Left lobe of liver (tissue), 2 donors: ENCODE measurements at places on chromosomes 13 and 19.

DNA sequence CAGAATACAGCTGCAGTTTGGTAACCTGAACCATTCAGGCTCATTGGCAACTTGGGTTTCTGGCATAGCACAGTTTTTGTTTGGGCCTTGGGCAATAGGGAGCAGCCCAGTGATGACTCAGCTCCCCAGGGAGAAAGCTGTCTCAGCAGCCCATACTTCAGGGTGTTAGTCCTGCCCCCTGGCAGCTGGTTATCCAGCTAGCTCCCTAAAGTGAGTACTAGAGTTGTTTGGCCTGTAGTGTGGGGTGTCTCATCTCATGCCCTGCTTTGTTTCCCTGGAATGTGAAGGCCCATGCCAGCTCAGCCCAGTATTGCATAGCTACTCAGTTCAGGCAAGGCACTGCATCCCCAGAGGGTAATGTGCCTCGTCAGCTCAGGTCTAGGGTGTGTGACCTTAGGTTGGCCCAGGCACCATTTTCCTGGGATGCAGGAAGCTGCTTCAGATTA, 18.2 kb upstream of the ZNF543 start:
- DNase-seq: no peak

DNA sequence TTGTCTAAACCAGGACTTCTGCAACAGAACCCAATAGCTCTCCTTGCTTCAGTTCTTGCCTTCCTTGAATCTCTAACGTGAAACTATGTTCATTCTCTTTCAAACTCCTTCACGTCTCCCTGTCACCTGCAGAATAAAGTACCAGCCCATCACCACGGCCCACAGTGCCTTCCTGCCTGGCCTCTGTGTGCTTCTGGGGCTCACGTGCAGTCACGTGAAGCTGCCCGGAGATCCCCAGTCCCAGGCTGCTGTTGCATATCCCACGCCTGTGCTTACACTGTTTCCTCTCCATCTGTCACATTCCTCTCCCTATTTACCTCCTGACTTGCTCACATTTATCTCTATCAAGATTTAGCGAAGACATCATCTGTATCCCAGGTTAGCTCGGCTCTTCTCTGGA, 102.8 kb downstream of the STARD13 start:
- DNase-seq: no peak

GRCh38 chr19:10517760-10518443, 655 bp upstream of the S1PR5 start:
- no peak for DNase-seq

GRCh38 chr13:43244481-43244880, 221.1 kb downstream of the DNAJC15 start:
- DNase-seq: no peak

DNA sequence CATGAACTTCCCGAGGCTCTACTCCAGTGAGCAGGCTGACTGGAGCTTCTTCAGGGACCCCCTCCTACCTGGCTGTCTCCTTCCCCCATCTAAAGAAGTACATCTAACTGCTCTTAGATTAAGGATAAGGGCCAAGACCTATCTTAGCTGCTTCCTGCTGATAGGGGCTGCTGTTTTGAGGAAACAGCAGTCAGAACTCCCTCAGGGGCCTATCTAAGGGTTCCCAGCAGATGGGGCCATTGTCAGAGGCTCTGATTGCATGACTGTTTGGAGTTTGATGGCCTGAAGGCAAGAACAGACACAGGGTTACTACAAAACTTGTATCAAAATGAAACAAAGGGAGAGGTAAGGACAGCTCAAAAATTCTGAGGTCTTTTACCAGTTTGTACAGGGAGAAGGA, 2636.9 kb upstream of the PCDH20 start:
- DNase-seq: no peak

GRCh38 chr19:3975637-3976087, 4.8 kb upstream of the DAPK3 start:
- DNase-seq: no peak

DNA sequence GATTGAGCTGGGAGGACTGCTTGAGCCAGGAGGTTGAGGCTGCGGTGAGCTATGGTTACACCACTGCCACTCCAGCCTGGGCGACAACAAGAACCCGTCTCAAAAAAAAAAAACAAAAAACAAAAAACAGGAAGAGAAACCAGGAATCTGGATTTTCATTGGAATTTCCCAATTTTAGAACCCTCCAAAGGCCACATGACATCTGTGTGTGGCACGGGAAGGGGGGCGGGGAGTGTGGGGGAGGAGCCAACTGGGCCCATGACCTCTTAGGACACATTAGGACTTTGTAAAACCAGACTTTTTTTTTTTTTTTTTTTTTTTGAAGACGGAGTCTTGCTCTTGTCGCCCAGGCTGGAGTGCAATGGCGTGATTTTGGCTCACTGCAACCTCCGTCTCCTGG, 21.2 kb upstream of the MYDGF start:
- DNase-seq: no peak

DNA sequence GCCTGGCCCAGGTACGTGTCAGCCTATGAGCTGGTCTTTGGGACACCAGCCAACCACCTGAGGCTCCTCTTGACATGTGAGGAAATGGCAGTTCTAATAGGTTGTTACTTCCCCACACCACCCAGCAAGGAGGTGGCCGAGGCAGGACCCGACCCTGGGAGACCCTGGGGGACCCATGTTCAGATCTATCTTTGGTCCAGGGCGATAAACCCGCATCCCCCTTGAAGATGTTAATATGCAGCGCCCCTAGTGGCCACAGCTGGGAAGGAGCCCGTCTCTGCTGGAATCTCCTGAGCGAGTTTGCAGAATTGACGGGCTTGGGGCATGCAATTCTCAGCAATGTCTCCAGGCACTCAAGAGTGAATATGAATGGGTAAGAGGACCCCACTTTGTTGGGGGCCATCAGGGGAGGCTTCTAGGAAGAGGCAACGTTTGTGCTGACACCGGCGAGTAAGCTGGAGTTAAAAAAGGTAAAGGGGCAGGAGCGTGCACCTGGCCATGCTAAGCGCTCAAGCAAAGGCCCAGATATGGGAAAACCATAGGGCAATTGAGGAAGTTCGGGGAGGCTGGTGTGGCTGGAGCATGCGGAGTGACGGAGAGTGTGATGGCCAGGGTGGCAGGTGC, 1.5 kb upstream of the MYO1F start:
- peak; percentile 71 for DNase-seq

- no peak for DNase-seq
These were observed 123.7 kb downstream of the UFM1 start for GRCh38 chr13:38473305-38473704.

- no peak for DNase-seq
These were observed 4.0 kb downstream of the HSPB6 start for GRCh38 chr19:35752746-35753350.

- no peak for DNase-seq
These were observed 57.6 kb downstream of the MICU2 start for GRCh38 chr13:21546372-21546771.

GRCh38 chr13:47696674-47697073, 304.4 kb downstream of the SUCLA2 start:
- DNase-seq: no peak

DNA sequence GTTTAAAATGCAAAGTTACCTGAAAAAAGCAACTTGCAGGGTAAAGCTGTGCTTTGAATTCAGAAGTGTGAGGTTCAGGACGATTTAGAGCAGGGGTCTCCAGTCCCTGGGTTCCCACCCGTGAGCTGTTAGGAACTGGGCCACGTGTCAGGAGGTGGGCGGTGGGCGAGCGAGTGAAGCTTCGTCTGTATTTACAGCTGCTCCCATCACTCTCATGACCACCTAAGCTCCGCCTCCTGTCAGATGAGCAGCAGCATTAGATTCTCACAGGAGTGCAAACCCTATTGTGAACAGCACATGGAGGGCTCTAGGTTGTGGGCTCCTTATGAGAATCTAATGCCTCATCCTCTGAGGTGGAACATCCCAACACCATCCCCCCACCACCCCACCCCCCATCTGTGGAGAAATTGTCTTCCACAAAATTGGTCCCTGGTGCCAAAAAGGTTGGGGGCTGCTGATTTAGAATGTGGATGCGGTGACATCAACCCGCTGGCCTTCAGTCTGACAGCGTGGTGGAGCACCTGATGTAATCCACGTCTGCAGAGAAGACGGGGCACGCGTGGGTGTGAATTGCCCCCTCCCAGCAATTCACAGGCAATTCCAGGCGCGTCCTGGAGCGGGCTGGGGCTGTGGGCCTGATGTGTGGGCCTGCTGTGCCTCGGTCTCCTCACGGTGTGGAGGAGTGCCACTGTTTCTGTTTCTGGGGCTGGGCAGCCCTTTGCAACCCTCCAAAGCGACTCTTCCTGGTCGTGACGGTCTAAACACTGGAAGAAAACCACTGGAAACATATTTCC, 214.0 kb upstream of the SOX1 start:
- no peak for DNase-seq

DNA sequence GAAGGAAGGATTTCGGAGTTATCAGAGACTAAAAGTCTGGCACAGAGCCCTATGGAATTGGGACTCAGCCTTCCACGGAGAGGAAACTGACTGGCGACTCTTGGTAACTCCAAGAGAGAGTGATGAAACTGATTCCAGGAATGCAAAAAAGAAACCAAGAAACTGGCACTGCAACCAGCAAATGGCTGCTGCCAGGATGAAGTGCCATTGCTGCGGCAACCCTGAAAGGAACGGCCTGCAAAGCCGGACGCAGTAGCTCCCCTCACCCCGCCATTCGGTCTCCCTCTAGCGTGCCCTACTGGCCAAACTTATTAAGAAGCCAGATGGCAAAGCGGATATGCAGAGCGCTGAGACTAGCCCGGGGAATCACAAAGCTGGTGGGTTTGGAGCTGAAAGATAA, 236.0 kb downstream of the PCDH9 start:
- peak; percentile 83 for DNase-seq

GRCh38 chr13:37597477-37598025, 1.0 kb downstream of the POSTN start:
- DNase-seq: no peak

- DNase-seq: peak; percentile 31
These were observed 9.4 kb upstream of the SLC7A9 start for GRCh38 chr19:32878988-32879387.

GRCh38 chr13:30023196-30023895, 172.9 kb upstream of the UBL3 start:
- DNase-seq: no peak

GRCh38 chr13:36725936-36726335, 52.1 kb downstream of the SERTM1 start:
- DNase-seq: no peak

DNA sequence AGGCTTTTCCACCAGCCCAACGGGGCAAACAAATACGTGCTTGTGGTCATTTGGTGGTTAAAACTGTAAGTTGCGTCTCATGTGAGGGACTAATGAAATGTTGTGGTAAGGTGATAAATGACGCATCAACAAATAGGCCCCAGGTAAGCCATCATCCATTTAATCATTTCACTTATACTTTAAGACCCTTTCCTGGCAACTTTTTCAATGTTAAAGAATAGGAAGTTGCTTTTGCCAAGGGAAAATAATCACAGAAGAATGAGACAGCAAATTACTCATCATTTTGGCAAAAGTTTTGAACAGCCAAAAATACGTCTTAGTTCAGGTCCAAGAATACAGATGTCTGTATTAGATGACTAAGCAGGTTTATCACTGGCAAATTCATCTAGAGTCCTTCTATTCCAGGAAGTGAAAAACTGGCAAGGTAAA, 660.4 kb downstream of the SLITRK1 start:
- no peak for DNase-seq

GRCh38 chr19:41957161-41957837, 1.8 kb downstream of the RABAC1 start:
- DNase-seq: no peak

DNA sequence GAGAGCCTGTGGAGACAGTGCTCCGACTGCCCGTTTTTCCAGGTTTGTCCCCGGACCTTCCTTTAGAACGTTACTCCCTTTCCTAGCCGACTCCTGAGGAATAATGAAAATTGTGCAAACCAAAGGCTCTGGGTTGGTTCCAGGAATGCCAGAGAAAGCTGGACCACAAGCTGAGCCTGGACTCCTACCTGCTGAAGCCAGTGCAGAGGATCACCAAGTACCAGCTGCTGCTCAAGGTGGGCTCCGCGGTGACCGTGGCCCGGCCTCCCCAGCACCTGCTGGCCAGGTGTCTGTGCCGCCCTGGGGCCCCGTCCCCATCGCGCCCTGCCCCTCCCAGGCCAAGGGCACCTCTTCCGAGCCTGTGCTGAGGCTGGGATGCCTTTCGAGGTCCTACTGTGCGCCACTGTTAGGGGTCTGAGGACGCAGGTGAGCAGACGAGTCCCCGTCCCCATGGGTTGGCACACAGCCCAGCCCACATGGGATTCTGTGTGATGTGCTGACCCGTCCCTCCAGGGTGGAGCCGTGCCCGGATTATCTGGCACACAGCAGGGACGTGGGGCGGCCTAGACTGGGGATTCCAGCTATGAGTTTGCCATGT, 20.5 kb upstream of the F7 start:
- no peak for DNase-seq

GRCh38 chr13:51815848-51816247, 11.9 kb upstream of the DHRS12 start:
- no peak for DNase-seq

DNA sequence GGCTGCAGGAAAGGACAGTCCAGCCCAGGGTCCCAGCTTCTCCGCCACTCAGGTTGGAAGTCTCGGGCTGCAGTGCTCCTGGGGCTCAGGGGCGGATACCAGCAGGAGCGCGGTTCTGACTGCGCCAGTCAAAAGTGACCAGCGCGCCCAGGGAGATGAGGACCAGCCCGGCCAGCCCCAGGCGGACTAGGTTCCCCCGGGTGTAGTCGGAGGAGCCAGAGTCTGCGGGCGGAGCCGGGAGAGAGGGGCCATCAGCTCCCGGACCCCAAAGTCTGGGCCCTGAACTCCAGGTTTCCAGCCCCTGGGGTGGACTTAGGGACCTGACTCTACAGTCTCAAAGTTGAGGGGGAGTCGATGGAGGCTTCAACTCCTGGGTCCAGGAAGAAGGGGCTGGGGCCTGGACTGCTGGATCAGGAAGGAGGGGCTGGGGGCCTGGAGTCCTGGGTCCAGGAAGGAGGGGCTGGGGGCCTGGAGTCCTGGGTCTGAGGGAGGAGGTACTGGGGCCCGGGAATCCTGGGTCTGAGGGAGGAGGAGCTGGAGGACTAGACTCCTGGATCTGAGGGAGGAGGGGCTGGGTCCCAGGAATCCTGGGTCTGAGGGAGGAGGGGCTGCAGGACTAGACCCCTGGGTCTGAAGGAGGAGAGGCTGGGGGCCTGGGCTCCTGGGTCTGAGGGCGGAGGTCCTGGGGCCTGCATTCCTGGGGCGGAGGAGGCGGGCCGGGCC, 5.3 kb downstream of the OSCAR start:
- DNase-seq: no peak

- no peak for DNase-seq
These were observed 15.9 kb upstream of the OLFM4 start for GRCh38 chr13:53012707-53013106.

DNA sequence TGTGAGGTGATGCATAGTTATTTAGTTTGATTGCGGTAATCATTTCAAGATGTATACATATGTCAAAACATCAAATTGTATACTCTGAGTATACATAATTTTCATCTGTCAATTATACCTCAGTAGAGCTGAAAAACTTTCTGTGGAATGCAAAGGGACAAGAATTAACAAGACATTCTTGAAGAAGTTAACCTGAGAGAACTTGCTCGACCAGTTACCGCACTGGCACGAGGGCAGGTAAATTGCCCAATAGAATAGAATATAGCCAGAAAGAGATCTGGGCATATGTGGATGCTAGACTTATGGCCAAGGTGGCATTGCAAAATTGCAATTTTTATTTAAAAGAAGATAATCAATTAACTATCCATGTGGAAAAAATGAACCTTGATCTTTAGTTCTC, 42.3 kb upstream of the GJB6 start:
- DNase-seq: no peak
